ENCODE measurements at places on chromosomes 2 and 18. TPM values are rescaled to one million over a fixed set of nuclear protein-coding genes. Genes with fewer than 3 reads are reported as not detected.

The IER3IP1 gene
- total RNA-seq = 11.5 TPM

The CDH2 gene
- total RNA-seq = not detected

The CAVIN2 gene
- total RNA-seq = not detected

The CAPN13 gene
- not detected for total RNA-seq

The ZAP70 gene
- total RNA-seq = 156 TPM

The SFT2D3 gene
- 3.1 TPM for total RNA-seq

The HOXD1 gene
- not detected for total RNA-seq

The UGT1A3 gene
- total RNA-seq = not detected

The ACTG2 gene
- total RNA-seq = 0.14 TPM

The CTNNA2 gene
- total RNA-seq = not detected

The ERBB4 gene
- not detected for total RNA-seq

The DLX1 gene
- not detected for total RNA-seq

The ELAC1 gene
- 5.6 TPM for total RNA-seq

The GIGYF2 gene
- total RNA-seq = 51.1 TPM

All from activated CD4-positive, alpha-beta T cell treated with anti-CD3 and anti-CD28 coated beads for 36 hours (primary cell).